ENCODE measurements at places on chromosomes 2 and 18.

DNA sequence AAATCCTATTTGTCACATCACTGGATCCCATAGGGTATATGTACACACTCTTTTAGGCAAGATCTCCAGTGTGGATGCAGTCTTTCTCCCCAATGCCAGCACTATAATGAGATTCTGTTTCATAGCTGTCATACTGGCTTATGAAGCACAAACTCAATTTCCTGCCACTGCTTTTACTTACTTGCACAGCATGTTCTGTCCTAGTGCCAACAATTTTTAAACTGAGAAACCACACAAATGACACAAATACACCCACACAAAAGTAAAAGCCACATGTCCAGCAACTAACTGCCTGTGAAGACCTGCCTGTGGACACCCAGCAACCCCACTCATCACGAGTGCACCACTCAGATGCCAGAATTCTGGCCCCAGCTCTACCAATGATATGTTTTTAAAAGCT lies 29.6 kb upstream of the RNU4ATAC start:
- DNase-seq = no peak

GRCh38 chr2:130824492-130825061 lies 12.1 kb upstream of the ARHGEF4 start:
- no peak for DNase-seq

GRCh38 chr2:36797324-36798070 lies 101.0 kb downstream of the VIT start:
- DNase-seq = no peak

DNA sequence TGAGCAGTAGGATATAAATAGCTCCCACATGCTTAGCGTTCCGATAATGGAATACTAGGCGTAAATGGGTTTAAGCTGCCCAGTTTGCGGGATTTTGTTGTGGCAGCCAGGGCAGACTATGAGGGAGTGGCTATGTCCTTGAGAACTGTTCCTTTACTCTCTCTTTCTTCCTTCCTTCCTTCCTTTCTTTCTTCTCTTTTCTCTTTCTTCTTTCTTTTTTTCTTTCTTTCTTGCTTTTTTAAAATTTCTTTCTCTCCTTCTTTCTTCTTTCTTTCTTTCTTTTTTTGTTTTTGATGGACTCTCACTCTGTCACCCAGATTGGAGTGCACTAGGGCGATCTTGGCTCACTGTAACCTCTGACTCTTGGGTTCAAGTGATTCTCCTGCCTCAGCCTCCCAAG lies 9.1 kb upstream of the PRELID3A start:
- no peak for DNase-seq

GRCh38 chr2:166560022-166560421 lies 66.0 kb upstream of the SCN7A start:
- DNase-seq = no peak

DNA sequence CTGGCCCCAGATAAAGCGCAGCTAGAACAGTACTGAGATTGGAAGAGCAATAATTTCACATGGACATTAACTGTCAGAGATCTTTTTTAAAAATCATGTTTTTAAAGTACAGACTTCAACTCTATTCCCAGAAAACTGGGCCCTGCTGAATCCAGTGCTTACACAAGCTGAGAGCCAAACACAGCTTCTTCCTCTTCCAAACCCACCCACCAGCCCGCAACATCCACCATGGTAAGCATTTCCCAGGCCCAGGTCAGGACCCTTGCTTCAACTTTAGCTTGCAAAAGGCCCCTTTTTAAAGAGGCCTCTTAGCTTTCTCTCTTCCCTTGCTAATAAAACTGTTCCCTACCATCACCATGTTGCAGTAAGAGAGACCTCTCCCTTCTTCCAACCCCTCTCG lies 2.1 kb downstream of the AAK1 start:
- DNase-seq = no peak

DNA sequence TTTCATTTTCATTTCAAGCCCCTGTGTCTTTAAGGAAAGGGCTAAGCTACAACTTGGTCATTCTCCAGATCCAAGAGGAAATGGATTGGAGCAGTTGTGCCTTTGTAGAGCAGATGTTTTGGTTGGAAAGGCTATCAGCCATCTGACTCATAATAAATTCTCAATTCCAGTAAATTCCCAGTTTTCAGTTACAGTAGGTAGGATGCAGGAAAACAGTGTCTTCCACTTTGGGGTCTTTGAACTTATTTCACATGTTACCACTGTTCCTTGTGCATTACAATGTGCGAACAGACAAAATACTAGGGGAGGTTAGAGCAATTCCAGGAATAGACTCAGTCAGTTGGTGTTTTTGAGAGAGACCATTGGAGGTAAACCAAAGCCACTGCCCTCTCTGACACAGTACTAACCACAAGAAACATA lies 211.9 kb downstream of the BABAM2 start:
- peak; percentile 6 for DNase-seq

- DNase-seq = no peak
These were observed 59.5 kb upstream of the RBM44 start for GRCh38 chr2:237739101-237739500.

DNA sequence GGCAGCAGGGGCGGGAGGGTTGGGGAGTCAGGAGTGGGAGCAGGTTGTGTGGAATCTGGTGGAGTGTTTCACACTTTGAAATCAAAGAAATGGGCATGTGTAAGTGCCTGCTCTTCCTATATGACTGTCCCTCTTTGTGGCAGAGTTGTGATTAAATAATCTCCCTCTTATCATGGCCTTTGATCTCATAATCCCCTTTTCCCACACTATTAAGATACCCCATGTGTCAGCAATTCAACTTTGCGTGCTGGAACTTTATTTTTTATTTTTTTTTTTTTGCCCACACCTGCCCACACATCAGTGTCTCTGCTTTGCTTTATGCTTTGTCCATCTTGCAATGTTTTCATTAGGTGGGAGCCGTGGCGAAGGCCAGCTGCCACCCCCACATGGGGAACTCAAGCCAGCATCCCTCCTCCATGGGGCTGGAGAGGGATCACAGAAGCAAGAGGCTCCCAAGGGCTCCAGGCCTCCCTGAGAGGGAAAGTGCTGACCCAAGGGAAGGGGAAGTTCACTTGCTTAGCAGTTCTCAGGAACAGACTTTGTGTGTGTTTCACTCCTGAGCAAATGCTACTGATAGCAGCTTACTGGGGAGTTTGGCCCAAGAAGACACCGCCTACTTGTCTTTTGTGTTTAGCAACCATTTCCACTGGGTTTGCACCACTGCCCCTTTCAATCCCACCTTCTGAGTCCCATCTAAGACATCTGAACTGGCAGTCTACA lies 243.4 kb downstream of the BCL11A start:
- no peak for DNase-seq

DNA sequence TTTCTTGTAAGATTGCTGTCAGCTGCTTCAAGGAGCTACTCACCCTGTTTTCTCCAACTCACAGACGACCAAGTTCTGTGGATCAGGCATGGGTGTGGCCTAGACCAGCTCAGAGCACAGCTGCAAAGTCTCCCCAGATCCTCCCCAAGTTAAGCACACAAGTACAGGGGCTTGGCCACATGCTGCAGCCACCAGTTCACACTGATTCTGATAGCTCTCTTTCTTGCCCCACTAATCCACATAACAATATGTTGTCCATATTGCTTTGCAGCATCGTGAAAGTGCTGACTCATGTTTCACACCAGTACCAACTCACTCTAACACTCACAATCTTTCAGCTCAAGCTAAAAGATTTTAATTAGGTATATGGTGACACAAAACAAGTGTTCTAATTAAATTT lies 437.0 kb downstream of the PARD3B start:
- DNase-seq = no peak

- no peak for DNase-seq
These were observed 25.6 kb upstream of the ZC3H15 start for GRCh38 chr2:186460465-186460864.

DNA sequence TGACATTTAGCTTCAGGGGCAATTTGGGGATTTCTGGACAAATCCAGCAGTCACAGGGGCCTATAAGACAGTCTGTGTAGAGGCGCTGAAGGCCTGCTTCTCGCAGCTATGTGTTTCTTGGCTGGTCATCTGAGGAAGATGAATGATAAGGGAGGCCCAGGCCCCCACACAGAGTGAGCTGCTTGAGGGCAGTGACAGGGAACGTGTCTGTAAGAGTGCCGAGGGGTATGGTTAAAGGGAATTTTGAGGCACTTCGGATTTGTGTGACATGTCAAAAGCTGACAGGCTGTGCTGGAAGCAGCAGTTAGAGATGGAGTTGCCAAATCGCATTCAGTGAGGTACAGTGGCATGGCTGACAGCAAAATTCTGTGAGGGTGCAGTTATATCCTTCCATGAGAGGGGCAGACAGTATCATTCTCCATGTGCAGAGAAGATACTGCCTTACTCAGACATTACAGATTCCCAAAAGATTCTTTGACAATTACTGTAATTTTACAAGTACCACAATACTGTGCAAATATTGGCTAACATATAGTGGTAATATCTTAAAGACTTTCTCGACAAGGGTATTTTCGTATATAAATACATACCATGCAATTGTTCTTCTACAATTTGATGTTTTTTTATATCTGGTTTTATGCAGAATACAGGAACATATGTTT lies 74.0 kb downstream of the CERS6 start:
- no peak for DNase-seq

DNA sequence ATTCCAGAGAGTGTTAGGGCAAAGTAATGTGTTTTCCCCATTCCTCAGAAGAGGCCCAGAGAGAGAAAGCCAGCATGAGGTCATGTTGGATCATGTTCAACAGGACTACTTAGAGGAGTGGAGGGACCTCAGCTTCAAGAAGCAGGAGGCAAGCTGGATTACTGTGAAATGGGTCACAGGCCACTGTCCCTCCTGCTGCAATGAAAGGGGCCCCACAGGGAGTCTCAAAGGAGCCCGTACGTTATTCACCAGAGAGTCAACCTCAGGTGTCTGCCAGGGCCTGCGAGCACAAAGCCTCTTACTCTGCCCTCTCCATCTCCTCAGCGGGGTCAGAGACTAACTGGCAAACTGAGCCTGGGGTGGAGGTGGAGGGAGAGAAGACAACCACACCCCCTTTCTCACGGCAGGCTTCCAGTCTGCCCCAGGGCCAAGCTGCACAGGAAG lies 27.2 kb upstream of the ACYP2 start:
- DNase-seq = no peak

DNA sequence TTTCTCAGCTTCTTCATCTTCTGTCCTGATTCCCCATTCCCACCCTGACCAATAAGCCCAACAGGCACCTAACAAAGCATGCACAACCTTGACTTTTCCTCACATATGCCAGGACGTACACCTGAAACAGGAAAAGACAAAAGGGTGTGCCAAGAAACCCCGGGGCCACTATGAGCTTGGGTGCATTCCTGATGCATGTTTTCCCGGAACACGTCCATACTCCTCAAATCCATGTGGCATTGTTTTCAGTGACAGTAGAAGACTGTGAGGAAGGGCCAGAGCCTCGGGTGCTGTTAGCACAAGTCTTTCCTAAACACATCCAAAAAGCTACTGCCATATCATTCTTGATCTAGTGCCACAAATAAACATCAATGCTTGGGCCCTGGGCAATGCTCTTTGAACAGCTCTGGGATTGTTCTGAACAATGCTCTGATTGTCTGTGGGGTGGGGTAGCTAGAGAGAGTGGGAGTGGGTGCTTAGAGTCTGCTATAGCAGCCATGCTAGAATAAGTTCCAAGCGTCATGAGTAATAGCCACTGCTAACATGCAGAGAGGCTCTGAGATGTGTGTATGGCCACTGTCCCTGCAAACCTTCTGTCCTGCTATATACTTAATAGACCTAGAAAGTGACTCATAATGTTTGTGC lies 181.7 kb upstream of the CRIM1 start:
- no peak for DNase-seq

DNA sequence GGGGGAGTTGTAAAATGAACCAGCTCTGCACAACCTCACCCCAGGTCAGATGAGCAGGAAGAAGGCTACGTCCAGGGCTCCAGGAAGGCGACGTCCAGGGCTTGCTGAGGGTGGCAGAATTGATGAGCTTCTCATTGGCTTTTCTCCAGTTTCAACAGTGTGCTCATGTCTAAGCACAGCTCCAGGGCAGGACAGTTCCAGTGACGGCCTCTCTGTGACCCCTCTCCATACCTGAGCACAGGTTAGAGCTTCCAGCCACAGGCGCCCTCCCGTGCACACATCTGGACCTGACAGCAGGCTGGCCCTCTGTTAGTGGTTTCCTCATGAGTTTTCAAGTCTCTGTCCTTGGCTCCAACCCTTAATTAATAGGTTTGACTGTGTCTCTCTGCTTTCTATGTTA lies 327.6 kb downstream of the ZNF516 start:
- DNase-seq = no peak

DNA sequence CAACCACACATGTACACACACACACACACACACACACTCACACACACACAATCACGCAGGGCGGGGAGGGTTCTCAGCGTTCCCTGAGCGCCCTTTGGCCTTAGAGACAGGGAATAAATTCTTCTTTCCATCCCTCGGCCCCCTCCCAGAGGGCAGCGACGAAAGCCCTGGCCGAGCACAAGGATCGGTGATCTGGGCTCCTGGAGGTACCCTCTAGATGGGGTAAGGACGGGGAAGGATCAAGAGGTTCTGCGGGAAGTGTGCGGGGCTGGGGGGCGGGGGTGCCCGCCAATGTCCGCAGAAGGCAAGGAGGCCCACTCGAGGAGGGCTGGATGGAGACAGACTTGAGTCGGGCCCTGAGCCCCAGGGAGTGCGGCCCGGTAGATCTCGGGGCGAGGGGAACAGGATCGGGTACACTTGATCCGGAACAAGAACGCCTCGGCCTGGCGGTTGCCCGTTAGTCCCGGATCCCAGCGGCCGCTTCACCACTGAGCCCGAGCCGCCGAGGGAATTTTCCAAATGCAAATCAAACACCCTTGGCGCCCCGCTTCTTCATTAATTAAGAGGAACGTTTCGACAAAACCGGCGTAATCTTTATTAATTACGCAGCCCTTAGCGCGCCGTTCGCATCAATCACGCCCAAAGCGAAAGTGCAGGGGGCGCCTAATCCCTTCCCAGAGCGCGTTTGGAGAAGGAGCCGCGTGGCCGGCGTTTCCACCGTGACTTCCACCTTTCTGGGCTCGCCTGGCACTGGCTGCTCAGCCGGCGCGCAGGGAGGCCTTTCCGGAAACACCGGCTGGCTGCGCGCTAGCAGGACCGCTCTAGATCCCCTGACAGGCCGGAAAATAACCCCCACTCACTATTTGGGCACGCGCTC lies 7.0 kb upstream of the PAX3 start:
- no peak for DNase-seq

DNA sequence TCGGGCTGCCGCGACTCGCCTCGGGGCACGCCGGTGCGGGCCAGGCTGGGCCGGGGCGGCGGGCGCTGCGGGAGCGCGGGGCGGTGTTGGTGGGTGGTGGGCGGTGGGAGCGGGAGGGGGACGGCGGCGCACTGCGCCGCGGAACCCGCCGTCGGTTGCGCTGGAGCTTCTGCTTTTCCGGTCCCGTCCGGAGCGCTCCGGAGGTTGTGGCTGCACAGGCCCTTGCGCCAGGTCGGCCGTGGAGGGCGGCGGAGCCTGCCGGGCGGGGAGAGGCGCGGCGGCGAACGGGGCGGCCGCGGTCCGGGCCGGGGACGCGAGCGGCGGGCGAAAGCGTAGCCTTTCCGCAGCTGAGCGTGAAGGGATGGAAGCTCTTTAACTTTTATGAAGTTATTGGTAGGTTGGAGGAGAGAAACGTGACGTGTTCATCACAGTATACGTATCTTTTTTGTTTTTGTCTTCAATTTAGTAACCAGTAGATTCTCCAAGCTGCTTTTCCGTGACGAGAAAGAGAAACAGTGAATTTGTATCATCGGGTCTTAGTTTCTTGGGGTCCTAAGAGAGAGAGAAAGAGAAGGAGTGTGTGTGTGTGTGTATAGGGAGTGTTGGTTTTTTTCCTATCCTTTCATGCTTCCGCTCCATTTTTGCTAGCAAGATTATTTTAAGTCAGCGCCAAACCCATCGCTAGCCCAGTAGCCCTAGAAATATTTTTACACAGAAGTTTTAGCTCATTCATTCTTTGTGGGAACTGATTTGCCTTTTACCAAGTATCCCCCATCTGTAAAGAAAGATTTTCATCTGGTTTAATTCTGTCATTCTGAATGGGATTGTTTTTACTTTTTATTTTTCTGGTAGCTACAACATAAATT lies 535 bp downstream of the ATG4B start:
- no peak for DNase-seq
